Smooth muscle cell of the pulmonary artery (primary cell): ENCODE measurements at places on chromosomes 12 and 14. TPM values are rescaled to one million over a fixed set of nuclear protein-coding genes. Genes with fewer than 3 reads are reported as not detected.

NUBPL gene
- 8.3 and 10.0 TPM in 2 replicates for total RNA-seq

PTPRO gene
- 1.9 and 2.2 TPM in 2 replicates for total RNA-seq

KRT83 gene
- not detected in 2 replicates for total RNA-seq

DACT1 gene
- 28.3 and 43.4 TPM in 2 replicates for total RNA-seq

KRT6C gene
- 0.07 TPM in 1 of 2 replicates, not detected in the other for total RNA-seq

ALKBH2 gene
- total RNA-seq = 12.6 and 13.8 TPM in 2 replicates

IQSEC3 gene
- 0.07 and 0.17 TPM in 2 replicates for total RNA-seq

PRKCH gene
- 13.1 and 17.0 TPM in 2 replicates for total RNA-seq

VRTN gene
- total RNA-seq = not detected in 2 replicates

HOXC4 gene
- 0.79 and 1.2 TPM in 2 replicates for total RNA-seq

GNB3 gene
- 2.0 and 3.2 TPM in 2 replicates for total RNA-seq

LRTM2 gene
- total RNA-seq = not detected in 2 replicates

LRRC10 gene
- not detected in 2 replicates for total RNA-seq
